ENCODE measurements at places on chromosomes 4 and X. TPM values are rescaled to one million over a fixed set of nuclear protein-coding genes. Genes with fewer than 3 reads are reported as not detected.

DNA sequence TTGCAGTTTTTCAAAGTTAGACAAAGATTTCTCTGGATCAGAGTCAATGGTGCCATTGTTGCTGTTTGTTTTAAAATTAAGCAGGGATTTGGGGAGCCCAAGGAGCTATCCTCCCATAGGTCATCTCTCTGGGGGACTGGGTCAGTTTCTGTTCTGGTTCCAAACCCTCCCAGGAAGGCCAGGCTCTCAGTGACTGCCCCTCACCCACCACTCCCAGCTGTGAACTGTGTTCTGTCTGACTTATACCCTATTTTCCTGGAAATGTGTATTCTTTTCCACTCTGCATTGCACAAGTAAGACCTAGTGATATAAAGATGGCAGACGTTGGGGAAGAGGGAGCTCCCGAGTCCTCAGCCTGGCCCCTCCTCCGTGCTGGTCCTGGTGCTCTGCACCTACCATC is 65.8 kb downstream of the NHS start:
- no peak for DNase-seq

- no peak for DNase-seq
These were observed 154.5 kb downstream of the MSN start for GRCh38 chrX:65821721-65822496.

GRCh38 chr4:172750910-172751309 is 417.7 kb upstream of the GALNT7 start:
- no peak for DNase-seq

DNA sequence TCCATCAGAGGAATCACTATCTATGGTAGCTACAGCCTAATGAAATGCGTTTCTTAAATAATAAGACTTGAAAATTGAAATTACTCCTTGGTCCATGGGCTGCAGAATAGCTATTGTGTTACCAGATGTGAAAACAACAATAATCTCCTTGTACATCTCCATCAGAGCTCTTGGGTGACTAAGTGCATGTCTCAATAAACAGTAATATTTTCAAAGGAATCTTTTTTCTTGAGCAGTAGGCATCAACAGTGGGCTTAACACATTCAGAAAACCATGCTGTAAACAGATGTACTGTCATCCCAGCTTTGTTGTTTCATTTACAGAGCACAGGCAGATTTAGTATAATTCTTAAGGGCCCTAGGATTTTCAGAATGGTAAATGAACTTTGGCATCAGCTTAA is 67.3 kb downstream of the GLUD2 start:
- no peak for DNase-seq

The HTT-AS gene
- not detected for total RNA-seq

The RAB41 gene
- total RNA-seq, result not detected

DNA sequence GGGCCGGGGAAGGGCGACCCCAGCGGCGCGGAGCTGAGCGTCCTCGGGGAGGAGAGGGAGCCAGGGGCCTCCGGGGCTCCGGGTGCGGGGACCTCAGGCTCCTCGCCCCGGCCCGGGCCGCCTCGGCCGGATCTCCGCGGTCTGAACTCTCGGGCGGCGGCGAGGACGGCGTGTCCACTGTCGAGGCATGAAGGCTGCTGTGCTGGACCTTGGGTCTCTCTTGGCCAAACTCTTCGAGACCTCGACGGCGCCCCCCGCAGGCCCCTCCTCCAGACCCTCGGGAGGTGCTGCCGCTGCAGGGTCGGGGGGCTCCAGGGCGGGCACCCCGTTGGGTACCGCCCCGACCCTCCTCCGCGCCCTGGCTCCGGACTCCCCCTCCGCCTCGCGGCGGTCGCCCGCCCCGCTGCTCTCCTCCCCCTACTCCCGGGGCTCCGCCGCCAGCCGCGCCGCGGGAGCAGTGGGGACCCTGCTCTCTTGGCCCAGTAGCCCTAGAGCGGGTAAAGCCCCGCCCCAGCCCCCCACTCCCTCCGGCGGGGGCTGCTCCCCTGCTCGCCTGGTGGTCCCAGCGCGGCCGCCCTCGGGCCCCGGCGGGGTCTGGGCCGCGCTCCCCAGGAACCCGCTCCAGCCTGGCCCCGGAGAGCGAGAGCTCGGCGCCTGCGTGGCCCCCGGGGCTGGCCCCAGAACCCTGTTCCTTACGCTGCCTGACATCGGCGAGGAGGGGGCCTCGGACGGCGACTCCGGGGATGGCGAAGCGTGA is 564 bp downstream of the FAM149A start:
- DNase-seq, result no peak
